Stimulated activated CD4-positive, alpha-beta T cell treated with anti-CD3 and anti-CD28 coated beads, Interleukin-1b, Interleukin-23, amount 100 ng/mL, for 48 hours (primary cell): ENCODE measurements at places on chromosomes 13 and 19.

DNA sequence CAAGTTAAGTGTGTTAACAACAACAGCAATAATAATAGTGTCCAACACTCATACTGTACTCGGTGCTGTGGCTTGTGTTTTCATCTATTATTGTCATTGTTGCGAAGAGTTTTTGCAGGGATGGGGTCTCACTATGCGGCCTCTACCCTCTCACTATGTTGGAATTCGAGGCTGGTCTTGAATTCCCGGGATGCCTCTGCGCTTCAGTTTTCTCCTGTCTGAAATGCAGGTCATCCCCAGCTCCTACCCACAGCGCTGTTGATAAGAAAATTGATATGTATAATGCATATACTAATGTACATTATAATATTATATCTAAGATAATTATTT lies 4.9 kb upstream of the SBK3 start:
- no peak for DNase-seq

DNA sequence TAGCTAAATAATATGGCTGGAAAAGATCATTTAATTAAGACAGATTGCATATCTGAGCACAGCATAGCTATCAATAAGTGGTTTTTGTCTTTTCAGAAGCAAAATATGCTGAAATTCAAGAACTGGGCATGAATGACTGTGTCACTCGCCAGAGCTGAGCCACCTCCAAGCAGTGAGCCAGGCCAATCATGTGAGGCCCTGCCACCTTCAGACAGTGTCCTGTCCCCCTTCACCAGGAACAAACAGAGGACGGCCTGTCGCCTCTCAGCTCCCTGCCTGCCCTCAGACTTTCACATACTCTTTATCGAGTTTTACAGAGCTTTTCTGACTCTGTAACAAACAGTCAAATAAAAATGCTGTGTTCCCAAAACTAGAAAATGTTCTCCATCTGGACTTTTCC lies 171.0 kb upstream of the TSC22D1 start:
- no peak for DNase-seq

GRCh38 chr19:8304841-8305621 lies 3.1 kb downstream of the CD320 start:
- DNase-seq = peak; percentile 35

GRCh38 chr13:110200276-110200870 lies 106.6 kb downstream of the COL4A1 start:
- no peak for DNase-seq

DNA sequence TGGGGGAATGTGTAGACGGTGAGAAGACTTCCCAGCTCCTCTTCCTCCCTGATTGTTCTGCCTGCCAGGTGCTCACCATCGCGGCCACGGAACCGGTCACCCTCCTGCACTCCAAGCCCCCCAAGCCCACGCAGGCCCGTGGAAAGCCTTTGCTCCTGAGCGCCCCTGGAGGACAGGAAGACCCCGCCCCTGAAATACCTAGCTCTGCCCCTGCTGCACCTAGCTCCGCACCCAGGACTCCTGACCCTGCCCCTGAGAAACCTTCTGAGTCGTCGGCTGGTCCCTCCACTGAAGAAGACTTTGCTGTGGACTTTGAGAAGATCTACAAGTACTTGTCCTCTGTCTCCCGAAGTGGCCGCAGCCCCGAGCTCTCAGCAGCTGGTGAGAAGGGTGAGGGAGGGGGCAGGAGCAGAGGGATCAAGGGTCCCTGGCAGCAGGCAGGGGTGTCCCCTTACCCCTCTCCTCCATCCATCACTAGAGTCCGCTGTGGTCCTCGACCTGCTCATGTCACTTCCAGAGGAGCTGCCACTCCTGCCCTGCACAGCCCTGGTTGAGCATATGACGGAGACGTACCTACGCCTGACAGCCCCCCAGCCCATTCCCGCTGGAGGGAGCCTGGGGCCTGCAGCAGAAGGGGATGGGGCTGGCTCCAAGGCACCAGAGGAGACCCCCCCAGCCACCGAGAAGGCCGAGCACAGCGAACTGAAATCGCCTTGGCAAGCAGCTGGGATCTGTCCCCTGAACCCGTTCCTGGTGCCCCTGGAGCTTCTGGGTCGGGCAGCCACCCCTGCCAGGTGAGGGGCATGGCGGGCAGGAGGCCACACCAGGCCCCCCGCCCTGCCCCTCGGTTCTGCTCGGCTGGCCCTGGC lies 2.1 kb downstream of the SNAPC2 start:
- no peak for DNase-seq

DNA sequence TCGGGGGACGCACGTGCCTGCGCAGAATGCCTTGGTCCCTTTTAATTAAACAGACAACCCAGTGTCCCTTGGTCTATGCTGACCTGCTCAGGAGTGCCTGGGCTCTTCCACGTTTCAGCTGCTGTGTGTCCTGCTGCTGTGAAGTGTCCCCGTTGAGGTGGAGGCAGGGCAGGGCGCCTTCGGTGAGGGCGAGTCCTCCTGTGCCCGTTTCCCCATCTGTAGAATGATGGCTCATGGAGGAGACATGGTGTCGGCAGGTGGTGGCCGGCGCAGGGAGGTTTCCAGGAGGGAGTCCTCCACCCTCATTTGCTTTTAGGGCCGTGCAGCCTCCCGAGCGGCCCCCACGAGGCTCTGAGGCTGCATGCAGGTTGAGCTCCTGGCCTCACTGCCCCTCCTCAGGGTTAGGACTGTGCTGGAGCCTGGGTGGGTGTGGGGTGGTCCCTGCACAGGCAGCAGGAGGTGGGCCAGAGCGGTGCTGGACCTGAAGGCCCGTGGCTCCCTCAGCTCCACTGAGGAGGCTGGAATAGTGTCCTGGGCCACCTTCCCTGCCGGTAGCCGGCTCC lies 8.8 kb downstream of the STK11 start:
- DNase-seq = no peak

DNA sequence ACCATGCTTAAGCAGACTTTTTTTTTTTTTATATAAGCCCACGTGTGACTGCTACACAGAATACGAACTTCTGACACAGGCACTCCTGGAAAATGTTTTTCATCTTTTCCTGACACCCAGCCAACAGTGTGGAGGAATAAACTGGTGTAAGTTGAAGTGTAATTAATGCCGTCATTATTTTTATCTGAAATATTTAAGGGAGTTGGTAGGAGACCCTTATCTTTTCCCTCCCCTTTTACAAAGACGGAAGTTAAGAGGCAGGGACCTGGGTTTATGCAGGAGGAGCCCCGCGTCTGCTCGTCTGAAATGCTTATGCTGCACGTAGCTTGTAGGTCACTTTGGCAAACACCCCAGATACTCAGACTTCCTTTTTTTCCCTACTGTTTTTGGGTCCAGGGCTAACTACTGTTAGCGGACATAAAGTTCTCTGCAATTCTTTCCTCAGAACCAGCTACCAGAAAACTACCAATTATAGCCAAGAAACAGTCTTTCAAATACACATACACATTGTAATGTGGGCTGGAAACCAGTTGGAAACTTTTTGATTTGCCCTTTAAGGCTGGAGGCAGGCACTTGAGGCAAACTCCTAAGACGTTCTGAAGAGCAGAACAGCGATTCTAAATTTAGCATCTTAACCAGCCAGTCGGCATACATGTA lies 50.8 kb downstream of the EFNB2 start:
- DNase-seq = no peak

- no peak for DNase-seq
Observed at GRCh38 chr19:19606021-19606420, 12.5 kb downstream of the PBX4 start.

GRCh38 chr13:54836273-54836672 lies 1807.7 kb downstream of the OLFM4 start:
- no peak for DNase-seq

DNA sequence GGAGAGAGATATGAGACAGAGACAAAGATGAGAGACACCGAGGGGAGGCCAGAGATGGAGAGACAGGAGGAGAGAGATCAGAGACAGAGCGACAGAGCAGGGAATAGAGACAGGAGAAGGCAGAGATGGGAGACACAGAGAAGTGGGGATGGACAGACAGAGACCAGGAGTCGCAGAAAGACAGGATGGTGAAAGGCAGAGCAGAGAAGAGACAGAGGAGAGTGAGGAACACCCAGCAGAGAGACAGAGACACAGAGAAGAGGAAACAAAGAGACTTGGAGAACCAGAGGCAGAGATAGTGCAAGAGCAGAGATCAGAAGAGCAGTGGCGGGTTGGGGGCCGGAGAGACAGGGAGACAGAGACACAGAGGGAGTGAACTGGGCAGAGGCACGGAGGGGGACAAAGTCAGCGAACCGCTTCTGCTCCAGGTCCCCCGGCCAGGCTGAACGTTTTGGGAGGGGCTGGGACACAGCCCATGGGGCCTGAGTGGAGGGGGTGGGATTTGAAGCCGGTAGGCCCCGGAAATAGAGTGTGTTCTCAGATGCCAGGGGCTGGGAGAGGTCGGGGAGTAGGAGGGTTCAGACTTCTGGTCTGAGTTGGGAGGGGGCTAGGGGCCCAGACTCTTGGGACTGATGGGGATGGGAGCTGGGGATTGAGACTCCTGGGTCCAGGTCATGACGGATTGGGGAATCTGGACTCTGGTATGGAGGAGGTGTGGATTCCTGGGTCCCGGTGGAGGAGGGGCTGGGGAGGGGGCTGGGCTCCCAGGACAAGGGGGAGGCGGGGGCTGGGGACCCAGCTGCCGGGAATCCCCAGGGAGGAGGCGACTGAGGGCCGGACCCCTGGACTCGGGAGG lies 654 bp downstream of the ZNF579 start:
- DNase-seq = no peak
